Activated CD4-positive, alpha-beta memory T cell treated with anti-CD3 and anti-CD28 coated beads, Interleukin-2, amount 10 ng/mL, durations not matched to agents 7 days and 5 days (primary cell): ENCODE measurements at places on chromosomes 13 and 19. TPM values are rescaled to one million over a fixed set of nuclear protein-coding genes. Genes with fewer than 3 reads are reported as not detected.

DNA sequence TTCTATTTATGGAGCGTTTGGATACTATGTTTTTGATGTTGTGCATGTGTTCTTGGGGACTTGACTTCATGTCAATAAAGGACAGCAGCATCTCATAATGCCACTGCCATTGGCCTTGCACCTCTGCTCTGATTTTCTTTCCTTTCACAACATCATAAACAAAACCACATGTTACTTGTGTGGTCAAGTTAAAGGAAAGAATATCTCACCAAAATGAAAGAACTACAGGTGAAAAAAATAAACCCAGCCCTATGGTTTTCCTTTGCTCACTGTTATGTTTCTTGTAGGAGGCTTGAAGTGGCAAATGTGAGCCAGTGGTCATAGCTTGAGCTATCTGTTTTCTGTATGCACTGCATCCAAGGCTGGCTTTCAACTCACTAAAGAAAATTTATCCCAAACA is 240.4 kb downstream of the KCNRG start:
- peaks cover 28% of the 10 kb centered on the region for H3K4me1 ChIP-seq
- H3K27ac ChIP-seq, result no peak overlapping the region
- H3K36me3 ChIP-seq, result peaks cover 13% of the 10 kb centered on the region
- no peak overlapping the region for H3K4me3 ChIP-seq

DNA sequence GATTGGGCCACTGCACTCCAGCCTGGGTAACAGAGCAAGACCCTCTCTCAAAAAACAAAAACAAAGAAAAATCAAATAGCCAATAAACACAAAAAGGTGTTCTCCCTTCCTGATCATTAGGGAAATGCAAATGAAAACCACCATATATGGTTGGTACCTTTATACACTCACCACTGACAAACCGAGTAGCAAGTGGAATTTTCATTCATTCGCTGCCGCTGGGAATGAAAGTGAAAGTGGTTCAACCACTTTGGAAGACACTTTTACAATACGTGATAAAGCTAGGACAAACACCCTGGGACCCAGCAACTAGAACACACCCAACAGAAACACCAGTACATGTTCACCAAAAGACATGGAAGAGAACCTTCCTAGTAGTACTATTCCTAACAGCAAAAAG is 21.0 kb downstream of the GRIK5 start:
- H3K4me3 ChIP-seq, result peak overlapping the region; percentile 15
- no peaks in the 10 kb centered on the region for H3K36me3 ChIP-seq
- H3K27me3 ChIP-seq, result peaks cover 4% of the 10 kb centered on the region
- peaks cover 19% of the 10 kb centered on the region for H3K4me1 ChIP-seq

DNA sequence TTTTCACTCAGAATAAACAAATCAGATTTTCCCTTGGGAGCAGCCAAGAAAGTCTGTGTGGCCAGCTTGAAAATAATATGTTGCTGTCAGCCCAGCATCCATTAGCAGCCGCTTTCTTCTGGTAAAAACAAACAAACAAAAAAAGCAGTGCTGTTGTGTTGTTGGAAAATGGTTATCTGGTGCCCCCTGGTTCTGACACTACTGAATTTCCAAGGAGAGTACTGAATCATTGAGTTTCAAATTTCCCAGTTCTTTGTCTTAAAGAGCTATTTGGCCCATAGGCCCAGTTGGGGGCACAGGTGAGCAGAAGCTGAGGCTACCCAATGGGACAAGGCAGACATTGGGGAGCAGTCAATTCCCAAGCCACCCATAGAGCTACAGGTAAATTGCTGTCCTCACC is 995.9 kb downstream of the UQCRFS1 start:
- DNase-seq, result no peak
- H3K27me3 ChIP-seq, result no peaks in the 10 kb centered on the region
- H3K4me3 ChIP-seq, result no peak overlapping the region
- no peaks in the 10 kb centered on the region for H3K36me3 ChIP-seq

DNA sequence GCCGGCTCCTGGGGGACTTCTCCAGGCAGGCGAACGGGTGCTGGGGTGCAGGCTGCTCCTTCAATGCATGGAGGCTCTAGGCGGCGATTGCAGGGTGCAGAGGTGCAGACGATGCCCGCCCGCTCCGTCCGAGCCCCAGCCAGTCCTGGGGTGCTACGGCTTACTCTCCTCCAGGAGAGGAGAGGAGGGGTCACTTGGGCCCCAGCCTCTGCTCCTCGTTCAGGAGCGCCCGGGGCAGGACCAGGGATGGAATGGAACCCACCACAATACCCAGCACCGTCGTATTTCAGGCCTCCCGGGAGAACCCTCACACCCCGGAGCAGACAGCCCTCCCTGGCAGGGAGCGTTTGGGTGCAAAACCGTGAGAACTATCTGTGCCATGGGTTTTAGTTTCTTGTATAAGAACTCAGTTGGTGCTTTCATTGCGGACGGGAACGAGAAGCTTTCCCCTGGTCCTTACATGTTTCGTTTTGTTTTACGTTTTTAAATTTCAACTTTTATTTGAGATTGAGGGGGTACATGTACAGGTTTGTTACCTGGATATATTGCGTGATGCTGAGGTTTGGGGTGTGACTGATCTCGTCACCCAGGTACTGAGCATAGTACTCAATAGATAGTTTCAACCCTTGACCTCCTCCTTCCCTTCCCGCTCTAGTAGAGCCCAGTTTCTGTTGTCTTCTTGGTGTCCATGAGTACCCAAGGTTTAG is 46.8 kb downstream of the ARHGEF18 start:
- peak overlapping the region; percentile 82 for H3K4me3 ChIP-seq
- peaks cover 23% of the 10 kb centered on the region for H3K4me1 ChIP-seq
- peak overlapping the region; percentile 62 for H3K27ac ChIP-seq

DNA sequence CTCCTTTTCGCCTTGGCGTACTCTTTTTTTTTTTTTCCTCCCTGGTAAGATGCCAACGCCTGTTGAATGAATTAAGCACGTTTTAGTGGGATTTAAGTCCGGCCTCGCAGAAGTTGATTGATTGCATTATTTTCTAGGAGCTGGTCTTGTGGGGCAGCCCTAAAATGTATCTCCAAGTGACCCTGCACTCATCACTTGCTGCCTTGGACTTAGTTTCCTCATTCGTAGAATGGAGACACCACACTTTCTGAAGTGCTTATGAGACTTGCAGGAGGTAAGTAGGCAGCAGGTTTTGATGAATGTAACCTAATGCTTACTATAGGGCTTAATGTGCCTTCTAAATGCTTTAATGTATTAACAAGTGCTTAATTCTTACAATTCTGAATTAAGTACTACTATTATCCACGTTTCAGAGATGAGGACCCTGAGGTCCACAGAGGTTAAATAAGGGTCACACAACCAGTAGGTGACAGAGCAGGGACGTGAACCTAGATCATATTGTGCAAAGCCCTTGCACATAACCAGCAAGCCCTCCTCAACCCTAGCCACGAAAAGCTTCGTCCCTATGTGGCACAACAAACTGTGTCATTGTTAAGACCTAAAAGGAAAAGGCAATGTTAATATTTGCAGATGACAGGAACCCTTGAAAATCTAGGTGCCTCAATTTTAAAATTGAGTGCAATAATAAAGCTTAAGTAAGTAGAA is 514 bp upstream of the ARGLU1 start:
- peaks cover 34% of the 10 kb centered on the region for H3K36me3 ChIP-seq
- peaks cover 51% of the 10 kb centered on the region for H3K4me1 ChIP-seq
- H3K4me3 ChIP-seq, result peak overlapping the region; percentile 99

DNA sequence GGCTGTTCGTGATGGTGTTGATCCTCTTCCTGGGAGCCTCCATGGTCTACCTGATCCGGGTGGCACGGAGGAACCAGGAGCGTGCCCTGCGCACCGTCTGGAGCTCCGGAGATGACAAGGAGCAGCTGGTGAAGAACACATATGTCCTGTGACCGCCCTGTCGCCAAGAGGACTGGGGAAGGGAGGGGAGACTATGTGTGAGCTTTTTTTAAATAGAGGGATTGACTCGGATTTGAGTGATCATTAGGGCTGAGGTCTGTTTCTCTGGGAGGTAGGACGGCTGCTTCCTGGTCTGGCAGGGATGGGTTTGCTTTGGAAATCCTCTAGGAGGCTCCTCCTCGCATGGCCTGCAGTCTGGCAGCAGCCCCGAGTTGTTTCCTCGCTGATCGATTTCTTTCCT is 12.2 kb upstream of the C19orf33 start:
- no peaks in the 10 kb centered on the region for H3K27me3 ChIP-seq
- no peak overlapping the region for H3K4me3 ChIP-seq
- no peaks in the 10 kb centered on the region for H3K36me3 ChIP-seq
- H3K4me1 ChIP-seq, result no peaks in the 10 kb centered on the region
- H3K27ac ChIP-seq, result no peak overlapping the region

GRCh38 chr19:8453616-8454015 is 8.8 kb downstream of the HNRNPM start:
- no peak overlapping the region for H3K27ac ChIP-seq
- peaks cover 61% of the 10 kb centered on the region for H3K36me3 ChIP-seq
- no peak for DNase-seq
- H3K4me3 ChIP-seq, result no peak overlapping the region
- H3K27me3 ChIP-seq, result no peaks in the 10 kb centered on the region

- H3K27ac ChIP-seq, result no peak overlapping the region
- DNase-seq, result no peak
- H3K36me3 ChIP-seq, result no peaks in the 10 kb centered on the region
- no peaks in the 10 kb centered on the region for H3K4me1 ChIP-seq
- H3K27me3 ChIP-seq, result no peaks in the 10 kb centered on the region
- H3K4me3 ChIP-seq, result no peak overlapping the region
Observed at GRCh38 chr13:80975903-80976302, 635.0 kb upstream of the SPRY2 start.

DNA sequence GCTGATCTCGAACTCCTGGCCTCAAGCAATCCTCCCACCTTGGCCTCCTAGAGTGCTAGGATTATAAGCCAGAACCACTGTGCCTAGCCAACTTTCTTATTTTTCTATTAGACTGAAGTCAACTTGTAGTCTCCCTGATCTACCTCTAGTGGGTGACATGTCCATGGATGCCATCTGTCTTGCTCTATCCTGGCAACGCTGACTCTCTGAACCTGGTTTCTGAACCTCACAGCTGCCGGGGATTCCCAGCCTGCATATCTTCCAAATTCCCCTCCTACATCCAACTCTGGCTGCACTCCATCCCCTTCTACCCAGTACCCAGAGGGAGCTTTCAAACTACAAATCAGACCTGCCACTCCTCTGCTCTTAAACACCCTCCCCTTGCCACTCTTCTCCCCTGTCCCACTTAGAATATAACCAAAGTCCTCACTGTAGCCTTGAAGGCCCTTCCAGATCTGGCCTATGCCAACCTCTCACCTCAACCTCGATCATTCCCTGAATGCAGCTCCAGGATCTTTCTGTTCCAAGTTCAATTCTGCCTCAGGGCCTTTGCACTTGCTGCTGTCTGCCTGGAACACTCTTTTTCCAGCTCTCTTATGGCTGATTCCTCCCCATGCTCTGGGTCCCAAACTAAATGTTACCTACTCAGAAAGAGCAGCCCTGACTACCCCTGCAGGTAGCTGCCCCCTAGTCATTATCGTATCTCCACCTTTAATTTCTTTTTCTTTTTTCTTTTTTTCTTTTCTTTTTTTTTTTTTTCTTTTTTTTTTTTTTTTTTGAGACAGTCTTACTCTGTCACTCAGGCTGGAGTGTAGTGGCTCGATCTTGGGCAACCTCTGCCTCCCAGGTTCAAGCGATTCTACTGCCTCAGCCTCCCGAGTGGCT is 2.2 kb downstream of the CLIP3 start:
- no peak overlapping the region for H3K27ac ChIP-seq
- H3K36me3 ChIP-seq, result peaks cover 15% of the 10 kb centered on the region
- DNase-seq, result no peak
- H3K4me3 ChIP-seq, result no peak overlapping the region
- H3K4me1 ChIP-seq, result peaks cover 26% of the 10 kb centered on the region

- H3K4me3 ChIP-seq, result no peak overlapping the region
- no peak overlapping the region for H3K27ac ChIP-seq
- DNase-seq, result no peak
- peaks cover 4% of the 10 kb centered on the region for H3K4me1 ChIP-seq
- H3K36me3 ChIP-seq, result no peaks in the 10 kb centered on the region
Observed at GRCh38 chr13:109699628-109700071, 86.7 kb downstream of the IRS2 start.

DNA sequence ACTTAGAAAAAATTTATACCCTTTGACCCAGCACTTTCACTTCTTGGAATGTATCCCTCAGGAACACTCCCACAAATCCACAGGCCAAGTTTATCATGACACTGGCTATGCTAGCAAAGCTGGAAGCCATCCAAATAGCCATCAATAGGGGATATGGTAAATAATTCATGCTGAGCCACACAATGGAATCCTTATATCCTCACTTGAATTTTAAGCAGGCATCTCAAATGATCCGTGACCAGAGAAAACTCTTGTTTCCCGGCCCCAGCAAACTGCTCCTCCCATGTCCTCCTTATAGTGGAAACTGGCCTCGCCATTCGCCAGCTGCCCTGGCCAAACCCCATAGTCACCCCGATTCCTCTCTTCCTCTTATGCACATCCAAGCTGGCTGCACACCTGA is 37.6 kb downstream of the GRIK5 start:
- no peaks in the 10 kb centered on the region for H3K36me3 ChIP-seq
- no peak for DNase-seq
- no peak overlapping the region for H3K4me3 ChIP-seq
- H3K27ac ChIP-seq, result no peak overlapping the region
- peaks cover 13% of the 10 kb centered on the region for H3K27me3 ChIP-seq

DNA sequence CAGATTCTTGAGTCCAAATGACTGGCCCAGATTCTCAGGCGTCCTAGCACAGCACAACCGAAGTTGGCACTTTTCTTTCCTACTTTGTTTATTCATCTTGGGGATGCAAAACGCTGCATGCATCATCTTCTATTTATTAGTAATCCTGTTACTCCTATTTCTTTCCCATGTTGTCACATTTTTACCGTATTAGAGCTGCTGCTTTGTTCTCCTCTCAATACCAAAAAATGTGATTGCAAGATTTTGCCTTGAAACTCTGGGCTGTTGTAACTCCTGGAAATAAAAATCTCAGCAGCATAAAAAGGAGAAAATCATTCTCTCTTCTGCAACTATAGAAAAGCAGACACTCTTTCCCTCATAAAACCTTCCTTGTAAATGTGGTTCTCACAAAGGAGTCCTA is 12.9 kb upstream of the IGSF23 start:
- H3K36me3 ChIP-seq, result no peaks in the 10 kb centered on the region
- peaks cover 3% of the 10 kb centered on the region for H3K27me3 ChIP-seq
- H3K27ac ChIP-seq, result no peak overlapping the region

- H3K4me1 ChIP-seq, result no peaks in the 10 kb centered on the region
- no peak overlapping the region for H3K4me3 ChIP-seq
- DNase-seq, result no peak
- no peak overlapping the region for H3K27ac ChIP-seq
- H3K27me3 ChIP-seq, result no peaks in the 10 kb centered on the region
Observed at GRCh38 chr13:52786766-52787165, 47.1 kb upstream of the CNMD start.

FOXO1 gene
- 31.6 TPM for total RNA-seq

RASGRP4 gene
- total RNA-seq, result 20.0 TPM

ZNF134 gene
- total RNA-seq, result 14.7 TPM

ADGRE3 gene
- total RNA-seq, result not detected

SSC5D gene
- 0.15 TPM for total RNA-seq

PEAK3 gene
- total RNA-seq, result 0.70 TPM

GNG8 gene
- total RNA-seq, result 3.4 TPM

CD37 gene
- total RNA-seq, result 278 TPM

SCAMP4 gene
- total RNA-seq, result 39.7 TPM
